Activated naive CD8-positive, alpha-beta T cell treated with anti-CD3 and anti-CD28 coated beads for 36 hours (primary cell): ENCODE measurements at places on chromosomes 2 and 18.

- H3K4me3 ChIP-seq: no peak overlapping the region
- DNase-seq: no peak
- no peaks in the 10 kb centered on the region for H3K36me3 ChIP-seq
- H3K4me1 ChIP-seq: no peaks in the 10 kb centered on the region
- H3K27me3 ChIP-seq: no peaks in the 10 kb centered on the region
These were observed 959.0 kb upstream of the SLC39A10 start for GRCh38 chr2:194698012-194698411.

GRCh38 chr18:62138461-62139235, 48.2 kb downstream of the PIGN start:
- H3K27me3 ChIP-seq: no peaks in the 10 kb centered on the region
- H3K27ac ChIP-seq: no peak overlapping the region
- DNase-seq: no peak
- H3K36me3 ChIP-seq: peaks cover 3% of the 10 kb centered on the region
- no peaks in the 10 kb centered on the region for H3K4me1 ChIP-seq

- H3K4me3 ChIP-seq: no peak overlapping the region
- H3K36me3 ChIP-seq: no peaks in the 10 kb centered on the region
- peaks cover 17% of the 10 kb centered on the region for H3K4me1 ChIP-seq
- peak; percentile 79 for DNase-seq
- H3K27me3 ChIP-seq: no peaks in the 10 kb centered on the region
- H3K27ac ChIP-seq: no peak overlapping the region
These were observed 35.2 kb downstream of the FAM178B start for GRCh38 chr2:96951125-96951654.

DNA sequence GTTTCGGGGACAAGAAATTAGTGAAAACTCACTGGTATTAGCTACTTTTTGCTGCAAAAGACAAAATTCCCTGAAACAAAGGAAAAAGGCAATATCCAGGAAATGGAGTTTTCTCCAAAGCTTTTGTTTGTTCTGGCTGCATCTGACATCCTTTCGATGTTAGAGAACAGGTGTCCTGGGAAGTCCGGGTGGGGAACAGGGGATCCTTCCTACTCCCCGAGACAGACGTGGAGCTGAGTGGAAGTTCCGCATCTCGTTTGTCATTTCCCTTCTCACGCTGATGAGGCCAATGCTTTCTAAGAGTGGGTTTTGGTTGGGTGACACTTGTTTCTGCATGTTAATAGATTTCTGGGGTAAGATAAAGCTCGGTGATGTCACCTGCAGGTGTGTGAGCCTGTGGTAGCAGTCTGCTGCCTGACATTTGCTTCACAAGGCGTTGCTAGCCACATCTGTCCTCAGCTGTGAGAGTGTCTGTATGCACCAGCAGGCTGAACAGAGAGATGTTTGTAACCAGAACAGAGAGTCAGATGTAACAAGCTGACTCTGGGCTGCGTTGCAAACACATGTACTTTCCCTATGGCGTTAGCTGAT, 125.9 kb downstream of the ACOXL start:
- peak overlapping the region; percentile 73 for H3K4me3 ChIP-seq
- peaks cover 34% of the 10 kb centered on the region for H3K27me3 ChIP-seq
- H3K4me1 ChIP-seq: peaks cover 63% of the 10 kb centered on the region
- no peaks in the 10 kb centered on the region for H3K36me3 ChIP-seq

DNA sequence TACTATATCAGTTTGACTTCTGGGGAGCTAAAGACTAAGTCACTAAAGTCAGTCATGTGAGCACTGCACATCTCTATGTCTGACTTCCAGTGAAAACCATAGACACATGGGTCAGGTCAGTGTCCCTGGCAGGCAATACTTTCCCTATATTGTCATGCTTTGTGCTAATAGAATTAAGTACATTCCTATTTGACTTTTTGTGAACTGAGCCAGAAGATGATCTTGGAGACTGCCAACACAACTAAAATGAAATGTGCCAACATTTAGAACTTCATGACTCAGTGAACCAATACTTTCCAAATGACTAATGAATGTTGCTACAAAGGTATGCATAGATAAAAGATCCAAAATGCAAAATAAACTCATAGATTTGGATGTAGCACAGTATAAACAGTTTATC, 820.8 kb upstream of the FAM98A start:
- H3K27me3 ChIP-seq: no peaks in the 10 kb centered on the region
- H3K4me1 ChIP-seq: no peaks in the 10 kb centered on the region
- H3K4me3 ChIP-seq: no peak overlapping the region
- H3K27ac ChIP-seq: no peak overlapping the region

- H3K27me3 ChIP-seq: no peaks in the 10 kb centered on the region
- no peak overlapping the region for H3K4me3 ChIP-seq
- no peak for DNase-seq
- peaks cover 11% of the 10 kb centered on the region for H3K36me3 ChIP-seq
- no peak overlapping the region for H3K27ac ChIP-seq
These were observed 373.0 kb downstream of the ZEB2 start for GRCh38 chr2:144146876-144147275.

GRCh38 chr18:42029092-42029491, 74.1 kb downstream of the PIK3C3 start:
- no peaks in the 10 kb centered on the region for H3K27me3 ChIP-seq
- no peak for DNase-seq
- no peak overlapping the region for H3K27ac ChIP-seq
- no peak overlapping the region for H3K4me3 ChIP-seq
- peaks cover 31% of the 10 kb centered on the region for H3K4me1 ChIP-seq

GRCh38 chr2:237449193-237449881, 35.4 kb upstream of the COL6A3 start:
- H3K36me3 ChIP-seq: no peaks in the 10 kb centered on the region
- DNase-seq: no peak
- H3K27ac ChIP-seq: no peak overlapping the region
- no peaks in the 10 kb centered on the region for H3K27me3 ChIP-seq
- H3K4me3 ChIP-seq: no peak overlapping the region
